ENCODE measurements at places on chromosomes 7 and 10. TPM values are rescaled to one million over a fixed set of nuclear protein-coding genes. Genes with fewer than 3 reads are reported as not detected.

Gene SFTPA1
- not detected for total RNA-seq

Gene PAPOLB
- not detected for total RNA-seq

Gene NUDT13
- 1.3 TPM for total RNA-seq

Gene MNX1
- total RNA-seq, result not detected

Gene CAV1
- total RNA-seq, result 1,540 TPM

All from vein endothelial cell (primary cell).